ENCODE measurements at places on chromosomes 7 and 10. TPM values are rescaled to one million over a fixed set of nuclear protein-coding genes. Genes with fewer than 3 reads are reported as not detected.

The FASTK gene
- 147 TPM for polyA plus RNA-seq

The EVX1 gene
- polyA plus RNA-seq: not detected

The SLC35G1 gene
- 3.5 TPM for polyA plus RNA-seq

The NUTM2E gene
- polyA plus RNA-seq: 0.40 TPM

The GIMAP4 gene
- polyA plus RNA-seq: not detected

The FFAR4 gene
- polyA plus RNA-seq: not detected

The COL26A1 gene
- 39.0 TPM for polyA plus RNA-seq

The TMEM178B gene
- polyA plus RNA-seq: 40.7 TPM

The ST8SIA6 gene
- 0.20 TPM for polyA plus RNA-seq

The CALCR gene
- 3.6 TPM for polyA plus RNA-seq

The TRIL gene
- polyA plus RNA-seq: 1.4 TPM

The NUP205 gene
- polyA plus RNA-seq: 32.3 TPM

The PDE1C gene
- 8.2 TPM for polyA plus RNA-seq

The NUDCD3 gene
- polyA plus RNA-seq: 61.2 TPM

The MACC1 gene
- 0.22 TPM for polyA plus RNA-seq

The ASAH2 gene
- polyA plus RNA-seq: 20.8 TPM

The CYP26A1 gene
- polyA plus RNA-seq: 0.77 TPM

The OR6V1 gene
- not detected for polyA plus RNA-seq

The SNX10 gene
- polyA plus RNA-seq: 25.6 TPM

The SYNPO2L gene
- not detected for polyA plus RNA-seq

The GATA3 gene
- polyA plus RNA-seq: not detected

The GDF10 gene
- 0.44 TPM for polyA plus RNA-seq
